ENCODE measurements at places on chromosomes 16 and 17.

DNA sequence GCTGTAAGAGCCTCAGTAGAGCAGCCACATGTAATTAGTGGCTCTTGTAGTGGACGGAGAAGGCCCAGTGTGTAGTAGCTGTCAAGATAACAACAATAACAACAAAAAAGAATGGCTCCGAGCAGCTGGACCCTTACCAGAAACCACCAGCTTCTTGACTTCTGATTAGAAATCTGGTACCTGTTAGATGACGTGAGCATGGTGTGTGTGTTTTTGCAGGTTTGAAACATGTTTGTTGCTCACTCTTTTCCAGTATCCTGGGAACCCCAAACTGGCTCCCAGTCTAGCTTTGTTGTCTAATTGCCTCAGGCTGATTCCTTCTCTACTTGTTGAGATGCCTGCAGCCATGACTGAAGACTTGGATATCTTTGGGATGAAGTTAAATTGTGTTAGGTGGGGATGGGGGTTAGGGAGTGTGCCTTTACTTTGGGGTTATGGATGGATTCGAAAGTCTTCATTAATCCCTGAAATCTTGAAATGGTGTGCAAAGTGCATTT is 21.0 kb downstream of the IGF2BP1 start:
- DNase-seq = no peak

GRCh38 chr16:50326264-50326663 is 42.5 kb downstream of the BRD7 start:
- DNase-seq = no peak

DNA sequence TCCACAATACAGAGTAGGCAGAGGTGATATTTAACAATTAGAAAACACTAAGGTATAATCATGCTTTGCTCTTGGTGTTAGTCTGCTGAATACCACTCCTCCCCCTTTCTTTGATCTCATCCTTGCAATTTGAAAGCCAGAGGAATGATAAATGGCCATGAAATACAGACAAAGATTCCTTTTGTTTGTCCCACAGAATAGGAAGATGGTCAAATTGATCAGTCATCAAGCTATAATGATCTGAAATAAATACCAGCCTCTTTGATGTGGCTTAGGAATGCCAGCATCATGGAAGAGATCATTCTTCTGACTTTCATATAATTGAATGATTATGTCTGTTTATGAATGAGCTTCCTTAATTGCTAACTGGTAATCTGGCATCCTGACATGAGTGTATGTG is 1541.7 kb upstream of the CDH8 start:
- no peak for DNase-seq

DNA sequence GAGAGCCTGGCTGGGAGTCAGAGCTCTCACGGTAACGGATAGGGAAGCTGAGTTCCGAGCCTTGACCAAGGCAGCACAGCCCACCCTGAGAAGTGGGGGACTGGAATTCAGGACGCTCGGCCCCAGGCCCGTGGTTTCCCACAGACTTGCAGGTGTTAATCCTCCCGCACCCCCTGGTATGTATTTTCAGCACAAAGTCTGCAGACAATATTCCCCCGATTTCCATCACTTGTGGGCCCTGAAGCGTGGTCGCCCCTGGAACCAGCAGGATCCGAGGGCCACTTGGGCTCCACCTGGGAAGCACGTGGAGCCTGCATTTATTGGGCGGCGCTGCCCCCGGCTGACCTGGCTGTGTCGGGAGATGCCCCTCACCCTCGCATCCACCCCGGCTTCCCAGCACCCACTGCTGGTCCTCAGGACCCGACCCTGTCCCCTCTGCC is 60.2 kb downstream of the WSB1 start:
- DNase-seq = no peak

DNA sequence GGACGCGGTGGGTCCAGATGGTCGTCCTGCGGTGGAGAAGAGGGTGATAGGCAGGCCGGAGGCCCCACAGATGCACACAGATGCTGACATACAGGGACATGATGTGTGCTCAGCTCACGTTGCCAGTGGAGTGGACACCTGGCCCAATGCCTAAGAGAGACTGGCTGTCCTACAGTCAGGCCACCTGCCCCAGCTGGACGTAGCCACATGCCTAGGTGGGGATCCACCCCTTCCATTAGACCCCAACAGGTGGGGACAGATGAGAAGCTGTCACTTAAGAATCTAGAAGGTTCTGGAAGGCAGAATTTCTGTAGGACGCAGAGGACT is 117.6 kb upstream of the ZNF750 start:
- no peak for DNase-seq

- DNase-seq = no peak
Measured at GRCh38 chr16:86642087-86642486, 63.7 kb downstream of the FOXL1 start.

GRCh38 chr17:16583781-16584180 is 14.8 kb upstream of the ZNF287 start:
- no peak for DNase-seq

GRCh38 chr16:82432261-82432660 is 194.5 kb upstream of the CDH13 start:
- DNase-seq = no peak

DNA sequence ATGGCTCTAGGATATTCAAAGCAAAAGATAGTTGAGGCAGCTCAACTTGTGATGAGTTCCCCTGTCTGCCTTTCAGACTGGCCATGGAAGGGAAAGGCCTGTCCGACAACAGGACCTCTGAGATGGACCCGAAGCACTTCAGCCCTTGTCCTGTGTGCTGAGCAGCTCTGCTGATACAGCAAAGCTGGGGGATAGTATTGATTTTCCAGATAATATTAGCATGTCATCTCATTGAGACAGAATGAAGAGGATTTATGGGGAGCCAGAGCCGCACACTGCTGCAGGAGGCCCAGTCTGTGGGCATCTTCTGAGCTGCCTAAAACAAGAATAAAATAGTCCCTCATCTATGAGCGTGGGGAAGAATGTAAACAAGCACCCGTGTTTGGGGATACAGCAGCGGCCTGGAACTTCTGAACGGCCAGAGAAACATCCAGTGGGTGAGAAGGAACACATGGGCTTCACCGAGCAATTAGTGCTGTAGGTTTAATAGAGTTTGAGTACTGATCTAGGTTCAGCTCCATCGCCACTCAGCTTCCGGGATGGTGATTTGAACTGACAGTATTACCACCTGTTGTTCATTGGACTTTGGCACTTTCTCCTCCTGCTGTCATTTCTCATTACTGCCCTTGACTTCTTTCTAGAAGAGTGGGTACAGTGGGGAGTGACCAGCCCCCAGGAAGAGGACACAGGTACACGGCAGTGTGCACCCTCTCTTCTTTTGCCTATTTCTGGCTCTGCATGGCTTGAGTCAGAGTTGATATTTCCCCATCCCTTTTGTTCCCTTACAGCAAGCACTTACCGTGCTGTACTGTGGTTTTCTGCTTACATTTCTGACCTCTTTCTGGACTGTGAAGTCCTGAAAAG is 96.5 kb upstream of the TBX2 start:
- peak; percentile 32 for DNase-seq

- no peak for DNase-seq
Measured at GRCh38 chr17:66437476-66438026, 135.1 kb downstream of the PRKCA start.

DNA sequence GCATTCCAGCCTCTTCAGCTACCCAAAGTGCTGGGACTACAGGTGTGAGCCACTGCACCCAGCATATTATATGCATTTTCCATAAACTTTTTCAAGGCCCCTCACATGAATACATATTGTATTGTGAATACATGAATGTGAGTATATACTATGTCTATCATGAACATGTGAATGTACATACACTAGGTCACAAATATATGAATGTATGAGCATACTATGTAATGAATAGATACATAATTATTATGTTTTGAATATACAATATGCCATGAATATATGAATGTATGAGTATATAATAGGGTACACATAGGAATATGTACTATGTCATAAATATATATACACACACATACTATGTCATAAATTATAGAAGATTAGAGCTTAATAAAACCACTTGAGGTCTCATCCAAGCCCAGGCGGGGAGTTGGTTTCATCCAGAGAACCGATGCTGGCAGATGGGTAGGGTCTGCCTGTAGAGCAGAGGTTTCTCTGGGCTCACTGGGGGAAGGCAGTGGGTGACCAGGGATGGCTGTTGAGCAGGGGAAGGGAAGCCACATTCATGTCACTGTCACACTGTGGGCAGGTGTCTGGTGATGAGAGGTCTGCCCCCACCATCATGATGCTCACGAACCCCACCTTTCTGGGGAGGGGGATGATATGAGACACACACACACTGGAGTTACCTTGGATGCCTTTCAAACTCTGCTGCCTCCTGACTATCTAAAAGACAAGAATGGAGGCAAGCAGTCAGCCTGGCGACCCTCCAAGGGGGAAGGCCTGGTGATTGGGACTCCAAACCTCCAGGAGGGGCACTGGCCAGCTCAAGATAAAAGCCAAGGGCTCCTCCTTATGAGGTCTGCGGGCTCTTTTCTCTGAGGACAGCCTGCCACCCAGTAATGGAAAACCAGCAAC is 7.3 kb downstream of the C16orf95 start:
- no peak for DNase-seq

DNA sequence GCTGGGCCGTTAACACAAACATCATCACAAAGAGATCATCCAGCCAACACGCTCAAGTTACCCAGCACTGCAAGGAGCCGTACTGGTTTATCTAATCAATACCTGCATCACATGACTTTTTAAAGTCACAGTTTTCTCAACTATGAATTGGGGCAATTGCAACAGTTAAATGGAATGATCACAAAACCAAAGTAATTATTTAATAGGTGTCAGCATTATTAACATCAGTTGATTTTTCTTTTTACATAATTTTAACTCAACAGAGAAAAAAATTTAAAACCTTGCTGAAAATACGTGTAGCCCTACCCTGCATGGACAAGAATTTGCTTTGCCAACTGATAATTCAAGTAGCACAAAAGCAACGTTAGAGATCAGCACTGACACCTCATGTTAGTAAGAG is 95.7 kb upstream of the SOX9 start:
- no peak for DNase-seq

DNA sequence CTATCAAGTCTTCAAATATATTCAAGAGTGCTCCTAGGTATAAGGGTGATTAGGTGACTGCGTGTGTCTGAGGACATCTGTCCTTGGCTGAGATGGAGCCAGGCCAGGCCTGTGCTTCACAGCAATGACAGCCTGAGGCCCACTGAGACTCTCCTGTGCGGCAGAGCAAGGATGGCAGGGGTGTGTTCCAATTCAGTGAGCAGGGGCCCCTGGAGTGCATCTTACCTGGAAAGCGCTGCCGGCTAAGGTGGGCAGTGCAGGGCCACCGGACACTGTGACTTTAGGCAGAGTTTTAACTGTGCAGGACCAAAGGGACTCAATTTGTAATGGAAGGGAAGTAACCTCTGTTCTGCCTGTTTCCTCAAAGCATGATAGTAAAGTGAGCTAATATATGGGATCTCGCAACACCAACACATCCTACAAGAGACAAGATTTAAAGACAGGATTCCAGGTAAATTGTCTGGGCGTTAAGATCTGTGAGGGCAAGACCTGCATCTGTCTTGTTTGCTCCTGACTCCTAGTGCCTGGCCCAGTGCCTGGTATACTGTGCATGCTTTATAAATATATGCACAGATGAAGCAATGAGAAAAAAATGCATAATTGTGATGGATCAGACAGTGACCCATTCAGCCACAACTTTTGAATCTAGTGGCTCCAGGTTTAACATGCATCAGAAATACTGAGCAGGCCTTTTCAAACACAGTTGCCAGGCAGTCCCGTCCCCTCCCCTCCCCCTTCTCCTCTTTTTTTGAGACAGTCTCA is 86.7 kb downstream of the MRC2 start:
- DNase-seq = no peak

- peak; percentile 77 for DNase-seq
Measured at GRCh38 chr17:28398280-28398981, 7.6 kb downstream of the SLC46A1 start.

DNA sequence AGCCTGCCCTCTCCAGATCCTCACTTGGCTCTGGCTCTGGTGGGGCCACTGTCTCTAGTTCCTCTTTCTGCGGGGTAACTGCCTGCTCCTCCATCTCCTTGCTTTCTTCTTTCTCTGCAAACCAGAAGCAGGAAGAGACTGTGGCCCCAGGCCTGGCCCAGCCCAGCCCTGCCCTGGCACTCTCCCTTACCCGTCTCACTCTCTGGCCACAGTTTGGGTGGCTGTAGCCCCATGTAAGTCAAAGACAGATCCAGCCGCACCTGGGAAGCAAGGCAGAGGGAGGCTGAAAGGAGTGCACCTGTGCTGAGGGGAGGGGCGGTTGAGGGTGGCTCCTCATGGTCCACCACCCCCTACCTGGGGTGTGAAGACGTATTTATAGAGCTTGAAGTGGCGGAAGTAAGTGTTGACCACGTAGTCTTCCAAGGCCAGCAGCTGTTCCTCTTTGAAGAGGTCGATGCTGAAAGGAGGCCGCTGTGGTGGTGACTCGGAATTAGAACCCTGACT is 2.8 kb downstream of the CFAP119 start:
- no peak for DNase-seq

- DNase-seq = peak; percentile 82
Measured at GRCh38 chr17:47220531-47220999, 11.4 kb downstream of the MYL4 start.

- DNase-seq = peak; percentile 35
Measured at GRCh38 chr16:67546761-67547422, 15.4 kb upstream of the CTCF start.

- no peak for DNase-seq
Measured at GRCh38 chr16:69590590-69590989, 24.8 kb downstream of the NFAT5 start.

All from renal cortical epithelial cell (primary cell).